Activated CD8-positive, alpha-beta T cell treated with anti-CD3 and anti-CD28 coated beads for 36 hours (primary cell): ENCODE measurements at places on chromosomes 6 and 20. TPM values are rescaled to one million over a fixed set of nuclear protein-coding genes. Genes with fewer than 3 reads are reported as not detected.
A peak's percentile ranks its signal among the peaks of the same experiment; 100 is the strongest.

DNA sequence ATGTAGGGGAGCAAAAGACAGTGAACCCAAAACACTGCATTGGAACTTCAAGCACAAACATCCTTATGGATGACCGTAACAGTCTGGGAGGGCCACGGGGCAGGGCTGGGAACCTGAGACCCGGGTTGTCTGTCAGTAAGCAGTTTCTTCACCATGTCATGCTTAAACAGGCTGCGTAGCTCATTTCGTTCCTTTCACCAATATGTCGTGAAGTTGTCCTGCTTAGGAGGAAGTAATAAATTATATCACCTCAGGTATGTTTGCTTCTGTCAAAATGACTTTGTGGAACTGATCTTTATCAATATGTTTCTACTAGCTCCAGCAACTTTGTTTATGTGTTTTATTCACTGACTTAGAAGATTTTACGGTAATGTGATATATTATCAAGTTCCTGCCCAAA lies 12.4 kb upstream of the MAK start:
- DNase-seq = no peak

- DNase-seq = no peak
Observed at GRCh38 chr6:132020138-132020581, 69.0 kb upstream of the CCN2 start.

- DNase-seq = no peak
Observed at GRCh38 chr6:106692112-106692818, 62.9 kb downstream of the QRSL1 start.

- no peak for DNase-seq
Observed at GRCh38 chr20:23165307-23165750, 79.2 kb upstream of the CD93 start.

DNA sequence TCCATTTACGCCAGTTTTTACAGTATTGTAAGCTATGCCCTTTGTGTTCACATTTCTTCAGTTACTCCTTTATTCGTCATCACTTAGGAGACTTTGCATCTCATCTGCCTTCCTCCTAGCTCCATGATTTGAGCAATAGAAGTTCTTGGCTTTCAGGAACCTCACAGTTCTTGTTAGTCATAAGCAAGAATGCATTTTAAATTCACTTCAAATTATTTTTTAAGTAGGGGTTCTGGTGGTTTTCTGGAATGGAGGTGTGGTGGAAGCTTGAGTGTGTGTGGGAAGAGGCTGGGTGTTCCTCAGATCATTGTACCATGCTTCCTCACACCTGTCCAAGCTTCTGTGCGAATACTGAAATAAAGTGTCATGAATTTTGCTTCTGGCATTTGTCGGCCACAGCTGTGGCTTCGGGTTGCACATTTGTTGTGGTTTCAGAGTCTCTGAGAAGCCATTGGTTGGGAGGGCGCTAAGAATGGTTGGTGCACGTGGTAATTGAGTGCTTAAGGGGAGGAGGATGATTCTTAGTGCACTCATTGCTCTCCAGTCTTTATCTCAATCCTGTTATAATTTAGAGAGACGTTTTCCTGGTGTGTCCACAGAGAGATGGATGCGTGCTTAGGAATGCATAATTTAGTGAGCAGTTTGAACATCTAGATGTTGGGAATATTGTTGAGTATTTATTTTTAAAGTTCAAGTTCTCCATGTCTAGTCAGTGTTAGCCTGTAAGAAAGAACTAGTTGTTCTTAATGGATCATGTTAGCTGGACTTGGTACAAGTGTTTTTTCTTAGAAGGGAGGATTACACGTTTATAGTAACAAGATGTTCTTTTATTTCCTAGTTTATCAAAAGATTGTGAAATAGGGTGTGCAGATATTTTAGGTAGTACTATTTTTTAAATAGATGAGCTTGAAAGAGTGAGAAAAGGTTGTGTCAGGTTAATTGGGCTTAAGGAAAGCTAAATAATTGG lies 31.9 kb downstream of the FOXO3 start:
- peak; percentile 80 for DNase-seq

GRCh38 chr6:24257282-24257681 lies 100.6 kb downstream of the DCDC2 start:
- no peak for DNase-seq

DNA sequence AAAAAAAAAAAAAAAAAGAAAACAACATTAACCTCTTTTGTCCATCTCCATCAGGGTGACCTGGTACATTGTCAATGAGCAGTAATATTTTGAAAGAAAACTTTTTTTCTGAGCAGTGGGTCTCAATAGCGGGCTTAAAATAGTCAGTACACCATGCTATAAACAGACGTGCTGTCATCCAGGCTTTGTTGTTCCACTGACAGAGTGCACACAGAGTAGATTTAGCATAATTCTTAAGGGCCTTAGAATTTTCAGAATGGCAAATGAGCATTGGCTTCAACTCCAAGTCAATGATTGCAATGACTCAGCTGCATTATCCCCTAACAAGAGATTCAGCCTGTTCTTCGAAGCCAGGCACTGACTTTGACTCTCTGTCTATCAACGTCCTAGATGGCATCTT lies 35.6 kb downstream of the MAP7 start:
- DNase-seq = no peak

DNA sequence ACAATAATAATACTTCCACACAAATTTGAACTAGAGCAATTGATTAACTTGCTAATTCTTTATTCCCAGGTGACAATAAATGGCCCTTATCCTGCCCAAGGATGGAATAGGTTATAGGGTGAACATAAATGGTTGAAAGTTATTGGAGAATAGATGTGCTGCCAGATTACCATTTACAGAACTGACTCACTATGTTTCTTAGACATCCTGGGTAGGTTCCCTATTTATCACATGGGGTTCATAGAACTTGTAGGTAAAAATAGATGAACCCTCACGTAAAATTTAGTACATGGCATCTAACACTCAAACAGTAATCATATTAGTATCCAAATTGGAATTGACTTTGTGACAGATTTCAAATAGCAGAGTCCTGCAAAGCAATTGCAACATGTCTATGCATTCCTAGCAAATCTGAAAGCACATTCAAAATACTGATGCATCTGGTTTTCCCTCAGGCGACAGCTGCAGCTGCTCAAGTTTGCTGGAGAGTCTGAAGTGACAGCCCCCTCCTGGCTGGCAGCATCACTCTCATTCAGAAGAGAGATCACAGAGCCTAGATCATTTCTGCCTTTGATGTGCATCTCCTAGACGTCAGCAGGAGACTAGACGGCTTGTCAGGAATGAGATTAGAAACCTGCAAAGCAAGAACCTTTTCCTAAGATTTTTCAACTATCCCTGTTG lies 80.2 kb upstream of the RNF217 start:
- no peak for DNase-seq

GRCh38 chr6:116373940-116374339 lies 3.2 kb downstream of the DSE start:
- no peak for DNase-seq

DNA sequence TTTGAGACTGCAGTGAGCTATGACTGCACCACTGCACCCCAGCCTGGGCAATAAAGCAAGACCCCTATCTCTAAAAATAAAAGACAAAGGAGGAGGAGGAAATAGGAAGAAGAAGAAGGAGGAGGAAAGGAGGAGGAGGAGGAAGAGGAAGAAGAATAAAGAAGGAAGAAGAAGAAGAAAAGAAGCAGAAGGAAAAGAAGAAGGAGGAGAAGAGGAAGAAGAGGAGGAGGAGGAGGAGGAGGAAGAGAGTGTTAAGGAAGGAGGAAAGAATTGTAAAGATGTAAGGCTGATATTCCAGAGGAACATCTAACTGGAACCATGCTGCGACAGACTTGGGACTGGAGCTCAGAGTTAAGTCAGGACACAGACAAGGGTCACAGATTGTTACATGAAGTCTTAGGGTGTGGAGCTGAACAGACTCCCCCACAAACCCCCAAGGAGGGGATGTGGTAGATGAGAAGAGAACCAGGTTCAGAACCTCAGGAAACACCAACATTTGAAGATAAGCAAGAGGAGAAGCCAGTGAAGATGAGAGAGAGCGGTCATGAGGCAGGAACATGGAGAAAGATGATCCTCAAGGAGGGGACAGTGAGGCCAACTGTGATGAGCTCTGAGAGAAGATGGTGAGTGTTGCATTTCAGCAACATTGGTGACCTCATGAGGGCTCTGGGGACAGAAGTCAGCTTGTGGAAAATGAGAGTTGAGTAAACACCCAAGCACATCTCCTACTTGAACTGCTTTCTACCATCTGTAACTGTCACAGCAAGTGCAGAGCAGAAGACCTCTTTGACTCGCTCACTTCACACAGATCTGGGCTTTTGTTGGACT lies 118.2 kb downstream of the CD164 start:
- no peak for DNase-seq

GRCh38 chr6:33676416-33677142 lies 34.9 kb downstream of the UQCC2 start:
- no peak for DNase-seq

- DNase-seq = peak; percentile 30
Observed at GRCh38 chr6:99119109-99120031, 171.6 kb upstream of the FBXL4 start.

DNA sequence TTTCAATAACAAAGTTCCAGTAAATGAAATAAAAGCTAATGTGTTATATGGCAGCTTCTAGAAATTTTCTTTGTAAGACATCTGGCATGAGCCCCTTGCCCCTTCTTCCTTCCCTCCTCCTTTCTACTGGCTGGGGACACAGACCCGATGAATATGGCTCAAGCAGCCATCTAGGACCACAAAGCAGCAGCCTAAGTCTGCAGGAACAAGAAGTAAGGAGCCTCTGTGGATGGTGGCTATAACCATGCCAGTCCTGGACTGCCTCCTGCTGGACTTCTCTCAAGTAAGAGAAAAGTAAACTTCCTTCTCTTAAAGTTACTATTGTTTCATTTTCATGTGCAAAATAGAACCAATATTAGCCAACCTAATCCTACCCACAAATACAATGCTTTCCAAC lies 114.9 kb upstream of the DST start:
- DNase-seq = no peak

GRCh38 chr20:33061658-33062028 lies 7.9 kb downstream of the BPIFB3 start:
- DNase-seq = no peak

GRCh38 chr6:14765721-14766390 lies 480.0 kb upstream of the JARID2 start:
- DNase-seq = no peak

GRCh38 chr20:64077876-64078551 lies 1.3 kb downstream of the RGS19 start:
- DNase-seq = peak; percentile 89

GRCh38 chr6:150328744-150329405 lies 39.9 kb upstream of the IYD start:
- no peak for DNase-seq

DNA sequence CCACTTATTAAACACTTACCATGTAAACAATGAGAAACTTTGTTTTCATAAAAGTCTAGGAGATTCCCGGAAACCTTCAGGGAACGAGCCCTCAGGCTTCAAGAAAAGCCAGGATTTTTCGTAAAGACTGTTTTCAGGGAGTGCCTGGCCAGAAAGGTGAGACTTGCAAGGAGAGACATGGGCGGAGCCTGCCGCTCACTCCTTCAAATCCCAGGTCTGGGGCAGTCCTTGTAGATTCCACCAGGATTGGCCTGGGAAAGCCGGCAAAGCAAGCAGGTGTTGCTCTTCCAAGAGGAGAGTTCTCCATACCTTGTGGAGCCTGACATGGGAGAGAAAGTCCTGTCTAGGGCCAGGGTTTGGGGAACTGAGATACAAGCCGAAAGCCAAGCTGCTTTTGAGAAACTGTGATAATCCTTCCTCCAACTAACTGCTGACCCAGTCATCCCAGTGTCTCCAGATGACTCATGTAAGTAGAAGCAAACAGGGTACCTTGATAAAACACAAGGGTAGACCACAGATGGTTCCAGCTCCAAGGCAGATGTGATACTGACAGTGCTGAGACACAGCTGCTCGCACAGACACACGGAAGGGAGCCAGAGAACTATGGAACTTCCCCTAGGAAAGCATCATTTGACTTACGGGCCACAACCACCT lies 69.4 kb upstream of the NAA20 start:
- no peak for DNase-seq

DNA sequence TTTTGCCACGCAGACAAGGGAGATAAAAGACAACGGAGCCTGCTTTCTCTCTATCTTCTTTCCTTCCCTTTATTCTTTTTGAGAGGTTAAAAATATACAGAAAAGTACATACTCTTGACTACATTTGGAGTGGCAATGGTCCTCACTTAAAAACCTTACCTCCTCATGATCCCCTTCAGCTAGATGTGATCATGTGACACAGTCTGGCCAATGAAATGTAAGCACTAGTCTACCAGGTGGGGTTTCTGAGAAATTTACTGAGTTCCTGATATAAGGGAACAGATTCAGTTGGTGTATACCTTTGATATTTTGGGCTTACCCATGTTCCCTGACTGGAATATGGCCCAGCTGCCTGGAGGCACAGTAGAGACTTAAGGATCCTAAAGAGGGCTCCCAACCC lies 165.5 kb upstream of the BEND3 start:
- DNase-seq = no peak

DNA sequence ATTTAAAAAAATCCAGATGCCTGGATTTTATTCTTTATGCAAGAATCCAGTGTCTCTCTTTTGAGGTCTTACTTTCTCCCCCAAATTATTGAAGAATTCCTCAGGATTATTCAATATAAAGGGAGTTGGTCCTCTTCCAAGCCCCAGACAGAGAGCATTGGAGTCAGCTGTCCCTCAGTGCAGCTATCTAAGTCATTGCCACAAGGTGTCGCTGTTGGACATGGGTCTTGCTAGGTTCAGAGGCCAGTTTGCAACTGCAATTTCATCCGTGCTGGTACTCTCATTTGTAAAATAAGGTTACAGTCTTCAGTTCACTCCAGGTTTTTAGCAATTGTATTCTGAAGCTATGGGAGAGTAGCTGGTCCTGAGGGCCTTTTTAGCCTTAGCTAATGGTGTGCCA lies 27.8 kb downstream of the CCN2 start:
- peak; percentile 73 for DNase-seq

DNA sequence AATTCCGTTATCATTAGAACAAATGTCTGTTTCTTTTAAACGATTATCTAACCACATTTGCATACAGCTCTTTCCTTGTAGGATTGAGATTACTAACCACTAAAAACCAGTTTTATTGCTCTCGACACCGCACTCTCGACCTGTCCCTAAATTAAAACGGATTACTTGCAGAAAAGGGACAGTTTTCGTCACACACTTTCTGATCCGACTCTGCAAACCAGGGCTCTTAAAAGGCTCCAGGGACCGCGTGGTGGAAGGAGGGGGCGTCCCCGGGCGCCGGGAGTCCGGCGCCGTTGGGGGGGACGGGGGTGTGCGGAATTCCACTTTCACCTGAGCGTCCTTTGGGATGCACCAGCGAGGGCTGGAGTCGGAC lies 731 bp downstream of the MAK start:
- DNase-seq = peak; percentile 5

Gene ZNF217
- total RNA-seq = 51.3 TPM

Gene SLC17A9
- 78.5 TPM for total RNA-seq

Gene RIMS1
- not detected for total RNA-seq

Gene TAGAP
- total RNA-seq = 113 TPM

Gene COX4I2
- not detected for total RNA-seq

Gene TRAPPC3L
- not detected for total RNA-seq

Gene CD83
- total RNA-seq = 24.4 TPM

Gene DNMT3B
- 2.9 TPM for total RNA-seq

Gene TNF
- total RNA-seq = 92.5 TPM

Gene PRL
- 0.52 TPM for total RNA-seq
